ENCODE measurements at places on chromosomes 2 and 18. TPM values are rescaled to one million over a fixed set of nuclear protein-coding genes. Genes with fewer than 3 reads are reported as not detected.

DNA sequence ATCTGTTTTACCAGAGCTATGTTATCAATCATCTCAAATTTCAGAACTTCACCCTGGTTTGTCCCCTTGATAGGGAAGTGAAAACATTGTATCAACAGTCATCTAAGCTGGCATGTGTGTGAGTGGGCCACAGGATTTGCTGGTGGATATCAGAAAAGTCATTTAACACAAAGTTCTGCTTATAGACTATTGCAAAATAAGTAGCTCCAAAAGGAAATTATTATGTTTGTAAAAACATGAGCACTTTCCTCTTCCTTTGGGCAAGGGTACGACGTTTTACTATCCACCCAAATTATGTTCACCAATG, 20.7 kb upstream of the COPS8 start:
- no peak for DNase-seq

GRCh38 chr2:64795024-64795592, 141.4 kb upstream of the SERTAD2 start:
- no peak for DNase-seq

- no peak for DNase-seq
Measured at GRCh38 chr2:9990736-9991135, 39.2 kb downstream of the GRHL1 start.

GAL3ST2 gene
- total RNA-seq = 0.23 TPM

C2orf80 gene
- not detected for total RNA-seq
